ENCODE measurements at places on chromosomes 1 and 21.

GRCh38 chr1:97824200-97824599 lies 96.6 kb downstream of the DPYD start:
- DNase-seq, result no peak

DNA sequence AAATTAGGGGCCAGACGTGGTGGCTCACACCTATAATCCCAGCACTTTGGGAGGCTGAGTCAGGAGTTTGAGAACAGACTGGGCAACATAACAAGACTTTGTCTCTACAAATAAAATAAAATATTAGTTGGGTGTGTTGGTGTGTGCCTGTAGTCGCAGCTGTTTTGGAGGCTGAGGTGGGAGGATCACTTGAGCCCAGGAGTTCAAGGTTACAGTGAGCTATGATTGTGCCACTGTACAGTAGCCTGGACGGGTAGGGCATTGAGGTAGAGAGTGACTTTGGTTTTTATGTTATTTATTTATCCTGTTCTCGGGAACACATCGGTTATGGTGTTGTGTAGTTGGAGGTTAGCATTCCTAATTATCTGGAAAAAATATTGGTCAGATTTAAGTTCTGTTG lies 19.5 kb downstream of the KIF1B start:
- no peak for DNase-seq

GRCh38 chr1:154628121-154628405 lies 20.1 kb upstream of the ADAR start:
- DNase-seq, result no peak

GRCh38 chr21:43274946-43275310 lies 106.1 kb downstream of the CRYAA start:
- DNase-seq, result no peak

- no peak for DNase-seq
Measured at GRCh38 chr1:116740746-116741145, 13.5 kb upstream of the CD2 start.

DNA sequence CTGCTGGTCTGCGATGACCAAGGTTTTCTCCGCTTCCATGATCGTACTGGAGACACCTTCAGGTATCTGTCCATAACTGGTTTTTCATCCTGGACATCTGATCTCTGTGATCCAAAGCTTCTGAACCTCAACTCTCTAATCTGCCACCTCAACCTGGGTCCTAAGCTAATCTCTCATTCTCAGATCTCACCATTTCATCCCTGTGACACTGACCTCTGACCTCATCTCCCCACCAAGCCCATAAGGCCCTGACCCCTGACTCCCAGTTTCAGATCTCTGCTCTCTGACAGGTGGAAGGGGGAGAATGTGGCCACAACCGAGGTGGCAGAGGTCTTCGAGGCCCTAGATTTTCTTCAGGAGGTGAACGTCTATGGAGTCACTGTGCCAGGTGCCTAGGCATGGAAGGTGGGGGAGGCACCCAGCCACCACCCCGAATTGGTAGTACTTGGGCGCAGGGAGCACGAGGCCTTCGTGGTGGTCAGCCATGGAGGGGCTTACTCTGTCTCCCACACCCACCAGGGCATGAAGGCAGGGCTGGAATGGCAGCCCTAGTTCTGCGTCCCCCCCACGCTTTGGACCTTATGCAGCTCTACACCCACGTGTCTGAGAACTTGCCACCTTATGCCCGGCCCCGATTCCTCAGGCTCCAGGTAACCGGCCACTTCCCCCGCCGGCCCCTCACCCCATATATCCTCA lies 3.8 kb downstream of the SLC27A3 start:
- DNase-seq, result no peak

GRCh38 chr1:202567738-202568137 lies 142.5 kb downstream of the SYT2 start:
- DNase-seq, result no peak

DNA sequence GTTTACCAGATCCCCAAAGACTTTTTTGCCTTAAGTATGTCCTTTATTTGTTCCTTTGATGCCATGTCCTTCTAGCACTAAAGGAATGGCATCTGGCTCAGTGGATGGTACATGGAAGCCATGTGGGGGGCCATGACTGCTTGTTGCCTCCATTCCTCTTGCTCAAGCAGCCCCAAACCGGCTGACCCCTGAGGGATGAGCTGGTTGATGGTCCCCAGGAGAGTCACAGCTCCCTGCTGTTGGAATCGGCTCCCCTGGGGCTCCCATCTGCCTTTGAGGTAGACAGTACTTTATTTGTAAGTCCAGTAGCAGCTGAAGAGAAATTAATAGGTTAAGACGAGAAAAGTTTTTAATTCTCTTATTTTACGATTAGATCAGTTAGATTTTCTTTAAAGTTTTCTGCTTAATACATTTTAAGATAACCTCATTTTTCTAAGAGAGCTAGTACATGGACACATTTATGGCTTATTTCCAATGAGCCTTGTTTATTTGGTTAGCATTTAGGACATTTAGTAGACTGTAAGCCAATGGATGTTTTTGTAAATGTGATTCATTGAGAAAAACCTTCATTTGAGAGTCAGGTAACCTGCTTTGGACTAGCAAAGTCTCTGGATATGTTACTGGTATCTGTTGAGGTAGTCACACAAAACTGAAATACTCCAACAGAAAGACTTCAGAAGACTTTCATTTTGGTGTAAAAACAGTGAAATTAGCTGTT lies 88.2 kb downstream of the CAMTA1 start:
- DNase-seq, result no peak
